AG04449 (cell line): ENCODE measurements at places on chromosomes 11 and 22.

DNA sequence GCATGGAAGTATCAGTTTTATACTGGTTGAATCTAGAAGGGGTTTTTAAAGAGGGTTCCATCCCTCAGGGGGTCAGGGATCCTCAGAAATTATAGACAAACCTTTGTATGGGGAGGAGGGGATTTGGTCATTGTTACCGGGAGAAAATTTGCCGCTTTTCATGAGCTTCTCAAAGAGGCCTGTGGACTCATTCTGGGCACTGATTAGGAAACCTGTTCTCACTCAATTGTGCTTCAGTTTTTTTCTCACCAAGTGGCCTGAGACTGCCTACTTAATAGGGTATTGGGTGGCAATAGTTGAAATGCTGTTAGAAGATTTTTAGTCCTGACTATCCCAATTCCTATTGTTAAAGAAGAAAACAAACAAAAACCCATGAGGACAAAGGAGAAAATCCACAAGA is 14.0 kb downstream of the MPEG1 start:
- no peak for DNase-seq

GRCh38 chr11:117827521-117828511 is 3.3 kb upstream of the FXYD2 start:
- no peak for DNase-seq

- no peak for DNase-seq
These were observed 1.9 kb upstream of the ANO9 start for GRCh38 chr11:443542-444199.

- DNase-seq = no peak
These were observed 371.5 kb downstream of the KCNA4 start for GRCh38 chr11:29645373-29645772.

DNA sequence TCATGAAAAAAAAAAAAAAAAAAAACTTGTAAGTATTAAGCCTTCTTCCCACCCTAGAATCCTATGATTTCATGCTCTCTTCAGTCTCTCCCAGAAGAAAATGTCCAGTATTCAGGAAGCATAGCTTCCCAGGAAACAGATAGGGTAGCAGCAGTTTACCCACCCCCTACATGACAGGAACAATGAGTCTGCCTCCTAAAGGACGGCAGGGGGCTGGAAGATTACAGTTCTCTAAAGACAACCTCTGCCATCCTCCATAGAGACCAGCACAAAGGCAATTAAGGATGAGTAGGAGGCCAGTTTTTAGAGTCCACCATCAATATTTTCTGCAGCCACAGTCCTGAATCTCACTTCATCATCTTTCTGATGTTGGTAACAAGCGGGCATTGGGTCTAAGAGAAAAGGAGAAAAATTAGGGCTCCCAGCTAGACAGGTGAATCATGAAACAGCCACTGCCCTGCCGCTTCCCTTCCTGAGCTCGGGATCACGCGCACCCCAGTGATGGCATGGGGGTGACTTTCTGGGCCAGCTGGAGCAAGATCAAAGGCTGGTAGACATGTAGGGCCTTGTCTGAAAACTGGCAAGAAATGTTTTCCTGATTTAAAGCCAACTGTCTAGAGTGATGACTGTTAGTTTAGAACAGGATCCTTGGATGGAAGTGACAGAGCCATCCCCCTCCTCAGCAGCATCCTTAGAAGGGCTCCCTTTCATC is 322.8 kb downstream of the LARGE1 start:
- no peak for DNase-seq

DNA sequence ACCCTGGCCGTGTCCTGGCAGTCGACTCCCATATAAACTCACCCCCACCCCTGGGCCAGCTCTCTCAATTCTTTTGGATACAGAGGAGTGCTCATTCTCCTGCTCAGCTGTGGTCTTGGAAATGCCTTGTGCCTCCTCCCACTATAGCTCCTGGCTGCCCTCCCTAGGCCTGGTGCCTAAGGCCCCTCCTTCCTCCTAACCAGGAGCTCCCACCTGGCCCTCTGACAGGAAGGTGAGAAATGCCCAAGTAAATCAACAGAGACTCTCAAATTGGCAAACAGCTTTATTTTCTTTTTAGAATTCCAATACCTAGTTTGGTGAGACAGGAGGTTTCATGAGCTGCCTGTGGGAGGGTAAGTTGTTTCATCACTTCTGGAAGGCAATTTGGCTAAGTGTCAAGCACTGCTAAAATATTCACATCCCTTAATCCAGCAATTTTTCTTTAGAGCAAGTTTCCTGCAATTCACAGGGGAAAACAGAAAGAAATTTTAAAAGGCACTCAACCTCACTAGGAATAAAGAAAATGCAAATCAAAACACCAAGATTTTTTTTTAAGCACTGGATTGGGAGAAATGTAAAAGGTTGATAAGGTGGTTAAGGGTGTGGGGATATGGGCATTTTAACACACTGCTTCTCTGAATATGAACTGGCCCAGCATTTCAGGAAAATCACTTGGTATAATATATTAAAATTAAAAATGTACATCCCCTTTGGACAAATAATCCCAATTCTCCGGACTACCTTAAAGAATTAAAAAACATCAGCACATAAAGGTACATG is 209.7 kb upstream of the ARHGAP20 start:
- DNase-seq = no peak

DNA sequence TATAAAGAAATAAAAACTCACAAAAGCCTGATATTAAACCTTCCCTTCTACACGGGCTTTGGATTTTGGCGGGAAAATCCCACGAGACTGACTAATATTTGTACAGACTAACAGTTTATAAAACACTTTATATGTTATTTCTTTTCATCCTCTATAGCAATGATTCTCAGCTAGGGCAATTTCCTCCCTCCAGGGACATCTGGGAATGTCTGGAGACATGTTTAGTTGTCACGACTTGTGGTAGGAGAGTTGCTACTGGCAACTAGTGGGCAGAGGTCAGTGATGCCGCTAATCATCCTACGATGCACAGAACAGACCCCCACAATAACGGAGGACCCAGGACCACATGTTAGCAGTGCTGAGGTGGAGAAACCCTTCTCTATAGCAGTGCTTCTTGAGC is 304.8 kb upstream of the PITPNB start:
- no peak for DNase-seq

DNA sequence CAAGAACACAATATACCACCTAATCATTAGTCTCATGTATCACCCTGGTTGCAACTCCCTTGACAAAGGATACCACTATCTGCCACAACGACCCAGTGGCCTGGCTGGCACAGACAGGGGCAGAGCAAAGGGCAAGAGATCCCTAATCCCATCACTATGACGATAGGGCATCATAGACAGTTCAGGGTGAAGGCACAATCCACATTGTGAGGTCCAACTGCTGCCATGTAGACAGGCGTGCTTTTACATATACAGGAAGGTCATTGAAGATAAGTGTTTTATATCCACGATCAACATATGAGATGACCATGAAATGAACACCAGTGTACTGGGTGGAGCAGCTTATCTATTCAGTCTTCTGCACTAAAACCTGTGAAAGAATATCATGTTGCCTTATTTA is 94.6 kb downstream of the IGLL1 start:
- no peak for DNase-seq

GRCh38 chr11:125593114-125593820 is 615 bp downstream of the STT3A start:
- no peak for DNase-seq

GRCh38 chr11:2887515-2888195 is 2.1 kb upstream of the CDKN1C start:
- DNase-seq = no peak
